ENCODE measurements at places on chromosomes 5 and 9.

DNA sequence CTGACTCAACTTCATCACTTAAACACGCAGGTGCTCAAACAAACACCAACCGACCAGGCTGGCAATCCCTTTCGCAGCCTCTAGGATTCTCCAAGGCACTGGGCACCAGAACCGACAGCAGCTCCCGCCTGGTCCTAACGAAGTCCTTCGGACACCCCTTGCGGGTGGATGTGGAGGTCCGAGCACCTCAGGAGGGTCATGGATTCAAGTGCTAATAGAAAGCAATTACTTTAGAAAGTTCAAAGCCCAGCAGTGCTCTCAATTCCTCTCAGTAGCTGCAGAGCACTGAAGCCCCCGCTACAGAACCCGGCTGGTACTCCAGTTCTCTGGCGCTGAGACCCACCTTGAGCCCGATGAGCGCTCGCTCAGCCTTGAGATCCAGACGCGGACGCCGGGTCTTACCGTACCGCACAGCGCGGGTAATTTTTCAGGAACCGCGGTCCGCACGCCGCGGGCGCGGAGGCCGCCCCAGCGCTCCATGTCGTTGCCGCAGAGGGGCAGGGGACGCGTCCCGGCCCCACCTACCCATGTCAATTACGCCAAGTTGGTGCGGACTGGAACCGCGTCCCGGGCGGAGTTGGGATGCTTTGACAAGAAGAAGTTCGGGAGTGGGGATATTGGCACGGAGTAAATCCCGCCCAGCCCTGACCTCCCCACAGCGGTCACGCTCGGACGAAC, 638 bp downstream of the MARCHF3 start:
- no peak for DNase-seq

- peak; percentile 68 for DNase-seq
These were observed 3.9 kb upstream of the GNAQ start for GRCh38 chr9:78035383-78035993.

GRCh38 chr5:180643191-180643851, 6.1 kb downstream of the FLT4 start:
- DNase-seq, result no peak

DNA sequence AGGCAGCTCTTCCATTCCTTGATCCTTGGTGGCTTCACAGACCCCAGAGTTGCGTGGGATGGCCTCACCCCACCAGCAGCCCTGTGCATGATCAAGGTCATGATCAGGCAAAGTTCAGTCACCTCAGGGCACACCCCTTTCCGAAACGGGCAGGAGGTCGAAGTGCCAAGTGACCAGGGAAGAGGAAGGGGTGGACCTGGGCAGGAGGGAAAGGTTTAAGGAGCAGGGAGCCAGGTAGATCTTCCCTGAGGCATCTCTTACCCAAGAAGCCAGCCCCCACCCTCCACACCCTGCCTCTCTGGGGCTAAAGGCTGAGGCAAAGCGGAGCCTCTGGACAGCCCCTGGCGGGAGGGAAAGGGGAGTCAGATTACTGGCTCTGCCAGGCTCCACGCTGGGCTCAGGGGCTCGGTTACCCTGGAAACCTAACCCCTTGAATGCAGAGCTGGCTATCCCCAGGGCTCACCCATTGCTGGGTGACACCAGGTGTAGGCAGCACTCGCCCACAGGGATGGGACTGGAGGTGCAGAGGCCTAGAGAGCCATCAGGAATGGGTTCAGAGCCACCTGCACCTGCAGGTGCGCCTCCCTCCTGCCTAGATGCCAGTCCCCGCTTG, 3.6 kb downstream of the MGAT4B start:
- DNase-seq, result no peak

GRCh38 chr5:125696762-125697161, 726.4 kb upstream of the GRAMD2B start:
- DNase-seq, result no peak

DNA sequence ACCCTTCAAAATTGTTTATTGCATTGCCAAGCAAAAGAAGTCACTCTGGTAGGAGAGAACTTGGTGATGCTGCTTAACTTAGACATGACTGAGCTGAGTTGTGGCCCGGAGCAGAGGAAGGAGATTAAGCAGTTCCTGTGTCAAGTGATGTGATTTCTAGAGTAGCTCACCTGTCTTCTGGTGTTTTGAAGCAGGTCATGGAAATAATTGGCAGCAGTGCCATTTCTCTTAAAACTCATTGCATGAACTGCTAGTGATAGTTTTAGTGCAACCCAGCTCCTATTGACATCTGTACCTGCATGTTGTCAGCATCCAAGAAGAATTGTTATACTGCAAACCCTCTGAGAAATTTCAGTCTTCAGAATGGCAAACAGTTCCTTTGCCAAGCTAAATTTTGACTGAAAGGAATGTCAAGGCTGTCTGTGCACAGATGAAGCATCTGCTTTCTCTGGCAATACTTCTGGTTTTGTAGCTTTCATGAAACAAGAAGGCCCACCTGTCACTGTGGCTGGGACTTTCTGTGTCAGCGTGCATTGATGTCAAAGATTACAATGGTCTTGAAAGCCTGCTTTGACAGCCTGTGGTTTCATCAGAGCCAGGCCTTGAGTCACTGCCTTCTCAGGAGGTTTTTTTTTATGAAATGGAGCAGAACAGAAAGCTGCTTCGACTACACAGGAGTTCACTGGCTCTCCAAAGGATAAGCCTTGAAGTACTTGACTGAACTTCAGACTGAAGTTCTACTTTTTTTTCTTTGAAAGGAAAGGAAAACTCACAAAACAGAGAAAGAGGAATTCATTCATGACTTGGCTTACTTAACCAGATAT, 90.6 kb downstream of the RALGPS1 start:
- DNase-seq, result no peak

- DNase-seq, result no peak
These were observed 58.0 kb downstream of the DOCK2 start for GRCh38 chr5:169695025-169695625.

- DNase-seq, result no peak
These were observed 95.8 kb upstream of the RARS1 start for GRCh38 chr5:168390491-168390890.

GRCh38 chr9:113695901-113696300, 180.2 kb upstream of the ZNF618 start:
- DNase-seq, result no peak

DNA sequence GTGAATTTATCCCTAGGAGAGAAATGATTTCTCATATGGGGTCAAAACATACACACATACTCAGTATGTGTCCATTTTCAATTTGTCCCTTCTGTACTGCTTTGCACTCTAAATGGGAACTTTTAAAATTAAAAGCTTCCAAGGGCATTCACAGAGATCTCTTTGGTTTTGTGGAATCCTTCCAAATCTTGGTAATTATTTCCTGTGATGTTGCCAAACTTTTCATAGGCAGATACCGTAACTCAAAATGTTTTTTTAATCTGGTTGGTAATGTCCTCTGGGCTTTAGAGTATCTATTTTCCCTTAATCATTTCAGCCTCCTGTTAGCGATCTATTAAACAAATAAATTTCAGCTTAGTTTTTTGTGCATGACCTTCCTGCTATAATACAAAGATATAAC, 282.4 kb downstream of the ARHGEF28 start:
- no peak for DNase-seq

- DNase-seq, result no peak
These were observed 69.4 kb upstream of the ACTBL2 start for GRCh38 chr5:57552033-57552432.

GRCh38 chr9:95516221-95516733, 494 bp downstream of the PTCH1 start:
- no peak for DNase-seq

DNA sequence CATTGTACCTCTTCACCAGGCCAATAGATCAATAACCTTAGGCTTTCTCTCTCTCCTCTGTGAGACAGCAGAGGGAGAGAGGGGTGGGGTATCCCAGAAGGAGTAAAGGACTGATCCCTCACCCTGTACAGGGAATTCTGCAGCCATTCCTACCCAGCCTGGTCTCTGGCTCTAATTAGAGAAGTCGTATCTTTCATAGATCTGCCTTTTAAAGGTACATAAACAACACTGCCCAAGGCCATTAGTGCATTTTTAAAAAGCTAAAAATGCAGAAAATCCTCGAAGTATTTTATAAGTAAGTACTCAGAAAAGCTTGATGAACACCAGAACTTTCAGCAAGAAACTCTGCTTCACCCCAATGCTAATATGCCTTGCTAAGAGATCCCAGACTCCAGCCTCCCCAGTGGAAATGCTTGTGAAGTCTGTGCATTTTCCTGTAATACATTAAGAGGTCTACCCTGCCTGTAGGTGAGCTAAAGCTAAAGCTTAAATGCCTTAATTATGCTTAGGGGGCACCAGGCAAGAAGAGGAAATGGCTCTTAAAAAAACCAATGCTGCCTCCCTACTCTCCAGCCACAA, 200.0 kb upstream of the ANKRD55 start:
- no peak for DNase-seq

DNA sequence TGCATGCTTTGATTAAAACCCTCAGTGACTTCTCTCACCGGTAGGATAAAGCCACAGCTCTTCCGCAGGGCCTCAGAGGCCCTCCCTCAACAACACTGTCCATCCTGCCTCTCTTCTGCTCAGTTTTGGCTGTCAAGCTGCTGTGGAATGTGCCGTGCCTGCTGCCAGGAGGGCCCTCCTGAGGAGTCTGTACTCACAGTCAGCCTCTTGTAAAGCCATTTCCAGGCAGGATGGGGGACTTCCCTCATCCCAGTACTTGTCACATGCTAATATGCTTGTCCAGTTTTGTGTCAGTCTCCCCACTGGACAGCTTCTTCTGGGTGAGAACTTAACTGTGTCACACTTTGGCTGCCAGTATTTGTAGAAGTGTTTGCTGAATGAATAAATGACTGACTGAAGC, 13.9 kb upstream of the DDX41 start:
- DNase-seq, result no peak

DNA sequence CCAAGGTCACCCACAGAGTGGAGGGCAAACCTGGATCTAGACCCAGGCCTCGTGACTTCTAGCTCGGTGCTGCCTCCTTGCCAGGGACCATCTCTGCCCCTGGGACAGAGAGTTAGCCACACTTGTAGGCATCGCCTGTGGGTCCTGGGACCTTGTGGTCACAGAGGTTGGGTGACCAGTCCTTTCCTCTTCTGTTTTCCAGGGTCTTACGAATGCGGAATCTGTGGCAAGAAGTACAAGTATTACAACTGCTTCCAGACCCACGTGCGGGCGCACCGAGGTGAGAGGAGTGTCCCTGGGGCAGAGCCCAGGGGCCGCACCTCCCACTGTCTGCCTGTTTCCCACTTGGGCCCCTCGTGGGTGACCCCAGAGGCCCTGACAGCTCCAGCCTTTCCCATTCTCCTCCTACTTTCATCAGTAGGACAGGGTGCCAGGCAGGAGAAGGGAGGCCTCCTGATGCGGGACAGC, 76.3 kb downstream of the AMBP start:
- DNase-seq, result no peak

DNA sequence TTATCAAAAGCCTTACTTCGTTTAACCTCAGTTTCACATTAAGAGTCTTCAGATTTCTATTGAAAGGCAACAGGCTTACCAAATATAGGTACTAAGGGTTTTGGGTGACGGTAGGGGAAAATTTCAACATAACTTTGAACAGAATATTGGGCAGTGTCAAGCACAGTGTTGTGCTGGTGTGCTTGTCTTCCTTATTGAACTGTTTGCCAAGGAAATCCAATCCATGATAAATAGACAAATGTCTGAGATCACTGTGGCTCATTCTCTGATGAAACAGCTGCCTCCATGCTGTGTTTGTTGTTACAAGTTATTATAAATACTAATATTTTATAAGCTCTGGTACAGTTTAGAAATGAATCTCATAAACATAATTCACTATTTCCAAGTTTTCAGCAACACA, 730.1 kb downstream of the NR2F1-AS1 start:
- DNase-seq, result no peak

- no peak for DNase-seq
These were observed 105.2 kb downstream of the LIFR start for GRCh38 chr5:38451074-38451725.

- no peak for DNase-seq
These were observed 595.2 kb downstream of the RAB3C start for GRCh38 chr5:59178071-59178470.

GRCh38 chr9:5799314-5799713, 33.6 kb downstream of the ERMP1 start:
- no peak for DNase-seq

DNA sequence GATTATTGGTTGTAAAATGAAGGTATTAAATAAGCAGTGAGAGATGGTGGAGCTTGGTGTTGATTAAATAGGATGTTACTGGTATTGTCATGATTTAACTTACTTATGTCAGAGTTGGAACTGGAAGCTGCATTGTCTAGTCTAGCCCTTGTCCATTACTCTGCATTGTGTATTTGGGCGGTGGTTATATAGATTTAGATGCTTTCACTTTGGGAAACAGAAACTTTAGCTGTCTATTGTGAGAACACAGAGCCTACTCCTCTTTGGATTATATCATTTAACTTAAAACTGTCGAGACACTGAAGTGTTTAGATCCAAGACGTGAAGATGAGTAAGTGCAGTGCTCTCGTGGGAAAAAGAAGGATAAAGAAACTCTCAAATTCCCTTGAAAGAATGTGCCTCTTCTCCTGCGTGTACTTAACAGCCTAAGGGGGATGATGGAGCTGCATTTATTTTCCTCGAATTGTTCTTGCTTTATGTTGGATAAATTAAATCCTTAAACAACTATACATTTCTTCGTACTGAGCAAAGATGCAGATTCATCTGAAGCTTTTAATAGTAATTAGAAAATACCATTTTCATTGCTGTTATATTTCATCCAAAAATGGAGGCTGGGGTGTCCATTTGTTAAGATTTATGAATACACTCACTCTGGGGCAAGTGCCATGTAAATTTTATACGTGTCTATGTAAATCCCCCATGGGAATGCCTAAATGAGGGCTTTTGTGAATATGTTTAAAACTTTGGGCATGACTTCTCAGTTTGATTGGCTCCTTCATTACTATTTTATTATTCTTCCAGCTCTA, 21.6 kb downstream of the FBXL7 start:
- no peak for DNase-seq

GRCh38 chr5:69004676-69005075, 89.1 kb upstream of the SLC30A5 start:
- DNase-seq, result no peak

- DNase-seq, result no peak
These were observed 192.1 kb downstream of the GOLPH3 start for GRCh38 chr5:31982027-31982426.

GRCh38 chr9:132040808-132041207, 38.9 kb downstream of the MED27 start:
- DNase-seq, result no peak
